ENCODE measurements at places on chromosomes 3 and 15. TPM values are rescaled to one million over a fixed set of nuclear protein-coding genes. Genes with fewer than 3 reads are reported as not detected.

- DNase-seq: no peak
Observed at GRCh38 chr15:57827021-57827420, 120.5 kb downstream of the POLR2M start.

- DNase-seq: no peak
Observed at GRCh38 chr15:63758341-63758740, 75.4 kb downstream of the HERC1 start.

DNA sequence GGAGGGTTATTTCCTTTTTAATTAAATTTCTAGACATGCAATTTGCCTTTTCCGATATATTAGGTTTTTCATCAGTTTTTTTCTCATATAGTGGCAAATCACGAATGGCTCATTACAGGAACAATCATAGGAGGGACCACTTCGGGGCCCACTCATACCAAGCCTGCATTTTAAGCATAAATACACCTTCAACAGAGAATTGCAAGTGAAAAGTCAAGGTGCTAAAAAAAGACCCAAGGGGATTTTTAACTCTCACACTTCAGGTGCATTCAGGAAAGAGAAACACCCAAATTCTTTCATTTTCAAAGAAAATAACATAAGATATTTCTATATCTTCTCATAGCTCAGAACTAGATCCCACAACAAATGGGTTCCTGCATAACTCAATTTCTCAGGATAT, 979.6 kb upstream of the NR2F2 start:
- no peak for DNase-seq

DNA sequence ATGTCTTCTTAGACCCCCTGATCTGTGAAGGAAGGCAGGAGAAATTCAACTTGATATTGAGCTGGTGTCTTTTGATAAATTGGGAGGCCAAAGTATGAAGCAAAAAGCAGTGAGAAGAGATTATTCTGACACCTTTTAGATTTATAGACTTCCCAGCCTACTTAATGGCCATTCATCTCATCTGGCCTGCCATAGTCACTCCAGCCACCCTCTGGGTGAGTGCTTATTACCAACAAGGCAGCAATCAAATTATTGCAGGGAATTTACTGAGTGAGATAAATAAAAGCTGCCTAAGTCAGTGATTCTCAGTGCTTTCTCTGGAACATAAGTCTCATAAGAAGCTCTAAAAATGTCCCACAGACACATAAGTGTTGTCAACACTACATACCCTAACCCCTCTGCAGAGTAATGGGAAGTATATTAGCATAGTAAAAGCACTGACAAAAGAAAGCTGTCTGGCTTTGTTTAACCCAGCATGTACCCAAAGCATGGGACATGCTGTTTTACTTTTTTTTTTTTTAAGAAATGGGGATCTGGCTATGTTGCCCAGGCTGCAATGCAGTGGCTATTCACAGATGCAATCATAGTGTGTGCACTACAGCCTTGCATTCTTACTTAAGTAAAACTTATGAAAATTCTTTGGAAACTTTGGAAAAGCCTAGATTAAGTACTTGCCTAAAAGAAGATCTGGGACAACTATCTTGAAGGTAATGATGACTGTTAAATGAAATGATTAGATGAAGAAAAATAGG, 725.3 kb downstream of the TUSC7 start:
- no peak for DNase-seq

Gene RASGRF1
- 0.13 TPM for total RNA-seq

Gene SPTBN5
- 2.4 TPM for total RNA-seq

DNA sequence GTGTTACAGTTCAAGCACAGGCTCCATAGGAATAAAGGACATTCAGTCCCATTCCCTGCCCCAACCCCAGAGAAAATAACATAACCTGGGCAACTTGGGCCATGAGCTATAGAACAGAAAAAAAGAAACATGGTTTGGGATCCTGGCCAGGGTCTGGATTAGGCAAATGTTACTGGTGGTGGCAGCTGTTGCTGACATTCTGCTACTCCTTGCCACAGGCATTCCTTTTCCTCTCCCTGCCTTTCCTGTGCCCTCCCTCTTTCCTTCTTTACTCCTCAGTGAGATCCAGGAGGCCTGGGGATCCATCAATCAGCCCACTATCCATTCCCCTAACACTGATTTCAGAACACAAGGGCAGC, 129.1 kb downstream of the NTRK3 start:
- DNase-seq: no peak

GRCh38 chr15:58522865-58523264, 91.1 kb downstream of the LIPC start:
- DNase-seq: no peak

Gene GASK1A
- 15.1 TPM for total RNA-seq

DNA sequence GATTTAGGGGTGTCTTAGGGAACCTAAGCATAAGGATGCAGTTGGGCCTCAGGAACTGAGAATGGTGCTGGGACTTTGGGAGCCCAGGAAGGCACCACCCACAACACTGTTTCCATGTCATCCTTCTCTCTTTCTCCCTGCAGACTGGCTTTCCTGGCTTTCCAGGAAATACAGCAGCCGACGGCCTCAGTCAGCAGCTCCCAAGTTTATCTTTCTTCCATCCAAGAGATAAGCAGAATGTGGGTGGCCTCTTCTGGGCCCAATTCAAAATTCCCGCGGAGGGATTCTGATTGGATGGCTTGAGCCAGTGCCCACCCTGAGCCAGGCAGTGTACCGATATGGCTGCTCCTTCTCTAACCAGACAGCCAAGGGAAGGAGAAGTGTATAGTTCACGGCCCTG, 4.5 kb upstream of the CLN6 start:
- no peak for DNase-seq

- DNase-seq: no peak
Observed at GRCh38 chr15:25465835-25466234, 27.0 kb upstream of the UBE3A start.

DNA sequence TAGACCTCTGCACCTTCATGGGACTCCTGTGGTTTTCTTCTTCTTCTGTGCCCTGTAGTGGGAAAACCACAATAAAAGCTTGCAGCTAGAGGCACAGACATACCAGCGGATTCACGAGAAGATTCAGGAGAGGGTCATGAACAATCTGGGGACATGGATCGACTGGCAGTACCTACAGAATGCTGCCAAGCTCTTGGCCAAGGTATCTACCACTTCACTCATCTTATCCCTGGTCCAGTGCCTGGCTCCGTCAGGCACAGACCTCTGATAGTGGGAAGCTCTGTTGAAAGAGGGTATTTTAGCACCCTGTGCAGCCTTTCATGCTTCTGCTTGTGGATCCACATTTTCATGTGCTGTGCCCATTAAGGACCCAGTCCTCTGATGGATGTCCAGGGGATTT, 9.7 kb upstream of the P4HTM start:
- no peak for DNase-seq

DNA sequence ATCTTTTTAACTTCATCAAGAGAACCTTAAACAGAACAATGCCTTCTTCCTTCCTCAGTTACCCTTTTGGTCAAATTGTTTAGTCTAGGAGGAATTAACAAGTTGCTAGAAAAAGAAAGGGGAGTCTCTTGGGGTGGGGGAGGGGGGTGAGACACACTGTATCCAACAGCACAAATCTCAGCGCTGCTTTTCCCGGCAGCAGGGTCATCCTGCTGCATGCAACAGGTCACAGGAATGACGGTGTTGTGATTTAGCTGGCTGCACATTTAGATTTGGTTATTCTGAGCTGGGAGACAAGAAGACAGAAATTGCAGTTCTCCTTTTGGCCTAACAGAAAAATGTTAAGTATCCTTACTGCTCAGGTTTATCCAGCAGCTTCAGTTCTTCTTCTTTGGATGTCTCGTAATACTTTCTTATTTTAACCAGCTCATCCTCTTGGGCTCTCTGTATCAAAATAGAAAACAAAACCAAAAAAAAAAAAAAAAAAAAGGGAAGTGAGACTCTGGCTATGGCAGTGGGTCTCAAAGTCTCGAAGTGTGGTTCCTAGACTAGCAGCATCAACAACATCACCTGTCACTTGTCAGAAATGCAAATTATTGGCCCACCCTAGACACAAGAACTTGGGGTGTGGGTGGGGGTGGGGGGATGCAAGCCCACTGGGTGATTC, 190.5 kb downstream of the GREM1 start:
- no peak for DNase-seq

Gene PPARG
- total RNA-seq: 199 TPM

GRCh38 chr3:52395503-52395865, 49.4 kb downstream of the SEMA3G start:
- no peak for DNase-seq

GRCh38 chr3:48957006-48957705, 32.9 kb upstream of the P4HTM start:
- DNase-seq: no peak

DNA sequence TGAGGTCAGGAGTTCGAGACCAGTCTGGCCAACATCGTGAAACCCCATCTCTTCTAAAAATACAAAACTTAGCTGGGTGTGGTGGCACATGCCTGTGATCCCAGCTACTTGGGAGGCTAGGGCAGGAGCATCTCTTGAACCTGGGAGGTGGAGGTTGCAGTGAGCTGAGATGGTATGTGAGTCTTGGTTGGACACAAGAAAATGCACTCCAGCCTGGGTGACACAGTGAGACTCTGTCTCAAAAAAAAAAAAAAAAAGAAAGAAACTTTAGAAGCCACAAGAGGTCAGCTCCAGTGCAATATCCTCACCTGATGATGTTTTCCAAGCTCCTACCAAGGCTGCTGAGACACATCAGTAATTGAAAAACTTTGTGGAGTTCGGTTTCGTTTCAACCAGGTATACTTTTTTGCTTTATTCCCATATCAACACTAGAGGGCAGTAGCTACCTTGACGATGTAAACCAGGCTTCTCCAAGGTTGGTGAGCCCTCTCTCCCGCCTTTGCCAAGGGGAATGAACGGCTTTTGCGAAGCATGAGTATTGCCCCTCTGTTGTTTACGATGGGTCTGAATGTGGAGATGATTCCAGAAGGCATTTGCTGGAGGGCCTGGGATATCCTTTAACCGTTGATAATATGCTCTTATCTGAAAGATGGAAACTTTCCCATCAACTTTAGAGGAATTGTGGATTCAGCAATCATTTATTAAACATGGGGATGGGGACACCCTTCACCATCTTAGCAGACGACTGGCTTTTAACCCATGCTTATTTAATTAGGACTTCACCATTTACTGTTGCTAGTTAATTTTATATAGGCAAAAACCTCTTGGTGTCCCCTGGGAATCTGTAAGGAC, 202.8 kb downstream of the SV2B start:
- DNase-seq: no peak

Gene PRKCI
- total RNA-seq: 36.9 TPM

DNA sequence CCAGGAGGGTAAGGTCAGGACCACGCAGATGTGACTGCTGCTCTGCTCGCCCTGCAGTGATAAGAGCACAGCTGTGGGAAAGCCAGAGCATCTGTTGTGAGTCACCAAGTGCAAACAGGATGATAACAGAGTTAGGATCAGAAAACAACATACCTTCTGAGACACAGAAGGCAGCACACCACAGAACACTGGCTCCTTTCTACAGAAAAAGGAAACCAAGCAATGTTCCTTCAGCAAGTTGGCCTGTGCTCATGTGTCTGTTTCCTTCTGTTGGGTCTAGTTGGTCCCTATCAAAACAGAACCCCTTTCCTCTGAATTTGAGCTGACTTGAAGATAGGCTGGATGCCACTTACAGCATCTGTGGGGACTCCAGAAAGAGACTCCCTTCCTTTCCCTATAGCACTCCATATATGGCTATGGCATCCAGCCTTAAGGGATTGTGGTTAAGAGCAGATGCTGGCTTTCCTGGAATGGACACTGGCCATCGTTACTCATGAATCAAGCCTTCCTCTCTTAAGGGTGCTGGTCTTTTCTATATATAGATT, 440.7 kb upstream of the THBS1 start:
- no peak for DNase-seq

DNA sequence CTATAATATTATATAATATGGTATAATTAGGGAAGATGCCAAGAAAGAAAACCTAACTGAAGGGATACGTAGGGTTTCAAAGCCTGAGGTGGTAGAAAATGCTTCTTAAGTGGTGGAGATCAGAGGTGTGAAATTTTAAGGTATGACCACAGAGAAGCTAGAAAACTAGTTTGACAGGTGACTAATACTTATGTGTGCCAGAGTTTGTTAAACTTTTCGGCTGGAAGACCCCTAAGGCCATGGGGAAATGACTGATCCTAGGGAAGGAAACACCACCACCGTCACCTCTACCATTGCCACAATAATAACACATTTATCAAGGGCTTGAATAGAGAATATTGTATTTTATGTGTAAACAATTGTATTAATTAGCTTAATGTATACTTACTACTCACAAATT, 261.4 kb upstream of the GBE1 start:
- no peak for DNase-seq

- DNase-seq: no peak
Observed at GRCh38 chr3:64650096-64650622, 37.6 kb downstream of the ADAMTS9 start.

Gene MAPKBP1
- total RNA-seq: 13.4 TPM

Gene IMPG2
- total RNA-seq: 0.13 TPM

Gene ZNF609
- total RNA-seq: 31.3 TPM

GRCh38 chr3:164723396-164723795, 354.9 kb downstream of the SI start:
- DNase-seq: no peak

- DNase-seq: no peak
Observed at GRCh38 chr3:56781762-56782161, 20.0 kb downstream of the ARHGEF3 start.

Gene CEMIP
- total RNA-seq: not detected

- DNase-seq: no peak
Observed at GRCh38 chr3:42061025-42061712, 30.0 kb upstream of the TRAK1 start.

DNA sequence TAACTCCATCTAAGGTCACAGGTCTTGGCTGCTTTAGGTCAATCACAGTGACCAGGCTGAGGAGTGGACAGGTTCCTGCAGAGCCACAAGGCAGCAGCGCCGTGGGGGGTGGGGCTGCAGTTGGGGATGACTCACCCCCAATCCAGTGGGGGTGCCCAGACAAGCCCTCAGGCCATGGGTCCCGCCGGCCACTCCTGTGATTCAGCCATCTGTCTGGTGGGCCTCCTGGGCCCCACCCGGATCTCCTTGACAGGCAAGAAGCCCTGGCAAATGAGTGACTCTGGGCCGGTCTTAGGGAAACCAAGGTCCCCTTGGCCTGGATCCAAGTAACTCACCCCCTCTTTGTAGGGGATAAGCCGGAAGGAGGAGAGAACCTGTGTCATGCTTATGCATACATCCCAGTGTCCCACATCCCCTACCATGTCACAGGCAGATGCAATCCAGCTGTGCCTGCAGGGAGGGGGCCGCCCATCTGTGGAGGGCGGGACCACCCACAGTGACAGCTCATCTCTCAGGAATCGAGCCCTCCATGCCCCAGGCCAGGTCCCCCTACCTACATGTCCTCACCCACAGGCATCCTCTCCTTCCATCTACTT, 495 bp upstream of the COL7A1 start:
- peak; percentile 36 for DNase-seq

Gene FSTL1
- total RNA-seq: 532 TPM

GRCh38 chr3:184323696-184324095, 9.3 kb downstream of the EIF4G1 start:
- no peak for DNase-seq

DNA sequence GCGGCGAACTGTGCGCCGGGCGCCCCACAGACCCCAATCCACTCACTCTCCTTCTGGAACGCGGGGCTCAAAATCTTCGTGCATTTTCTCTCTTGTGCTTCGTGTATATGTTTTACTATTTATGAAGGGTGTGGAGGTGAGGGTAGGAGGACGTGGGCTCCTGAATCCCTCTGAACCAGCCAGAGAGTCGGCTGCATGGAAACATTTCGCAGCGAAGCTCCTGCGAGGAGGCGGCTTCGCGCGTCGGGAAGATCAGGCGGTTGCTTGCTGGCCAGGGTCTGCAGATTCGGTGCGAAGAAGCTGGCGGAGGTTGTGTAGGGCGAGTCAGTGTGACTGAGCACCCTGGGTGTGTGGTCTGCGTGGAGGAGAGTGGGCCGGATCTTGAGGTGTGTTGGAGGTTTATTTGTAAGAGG, 1.1 kb downstream of the CNTN4 start:
- DNase-seq: no peak

Gene CCR1
- total RNA-seq: 12.9 TPM
